ENCODE measurements at places on chromosomes 6 and 20. TPM values are rescaled to one million over a fixed set of nuclear protein-coding genes. Genes with fewer than 3 reads are reported as not detected.

- no peak for DNase-seq
These were observed 235.0 kb upstream of the GMDS start for GRCh38 chr6:2480267-2480966.

GRCh38 chr6:105836889-105837288 lies 249.2 kb upstream of the PRDM1 start:
- no peak for DNase-seq

GRCh38 chr6:111800821-111801220 lies 72.4 kb downstream of the FYN start:
- no peak for DNase-seq

DNA sequence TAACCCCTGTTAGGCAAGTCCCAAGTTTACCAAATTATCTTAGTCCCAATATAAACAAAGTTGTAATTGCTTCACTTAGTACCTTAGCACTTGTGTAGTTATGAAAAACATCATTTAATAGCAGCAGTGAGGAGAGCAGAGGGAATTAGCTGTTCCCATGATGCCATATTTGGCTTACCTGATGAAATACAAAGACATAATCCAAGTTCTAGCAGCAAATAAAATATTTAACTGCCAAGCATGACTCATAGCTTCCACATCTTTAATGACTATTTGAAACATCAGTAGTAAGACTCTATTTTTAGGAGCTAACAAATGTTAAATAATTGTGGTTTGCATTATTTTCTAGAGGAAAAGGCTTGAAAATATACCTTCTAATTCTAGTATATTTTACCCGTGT lies 94.0 kb upstream of the MCHR2 start:
- DNase-seq = no peak

- DNase-seq = no peak
These were observed 13.1 kb downstream of the JAG1 start for GRCh38 chr20:10660661-10661060.

DNA sequence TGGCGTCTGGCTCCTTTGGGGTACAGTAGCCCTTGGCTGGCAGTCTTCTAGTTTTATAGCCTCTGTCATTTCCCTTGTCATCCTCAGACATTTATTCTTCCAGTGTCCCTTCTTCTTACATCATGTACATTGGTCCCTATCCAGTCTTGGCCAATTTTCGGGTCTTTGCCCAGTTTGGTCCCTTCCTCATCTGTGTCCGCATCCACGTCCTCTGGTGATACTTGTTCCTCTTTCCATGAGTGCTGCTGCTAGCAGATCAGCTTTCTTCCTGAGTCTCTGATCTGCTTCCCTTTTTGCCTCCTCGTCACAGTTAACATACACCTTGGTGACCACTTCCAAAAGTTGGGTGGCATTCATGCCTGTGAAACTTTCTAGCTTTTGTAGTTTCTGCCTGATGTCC lies 86.2 kb upstream of the GPR6 start:
- no peak for DNase-seq

- no peak for DNase-seq
These were observed 170.5 kb downstream of the FRK start for GRCh38 chr6:115890238-115890637.

DNA sequence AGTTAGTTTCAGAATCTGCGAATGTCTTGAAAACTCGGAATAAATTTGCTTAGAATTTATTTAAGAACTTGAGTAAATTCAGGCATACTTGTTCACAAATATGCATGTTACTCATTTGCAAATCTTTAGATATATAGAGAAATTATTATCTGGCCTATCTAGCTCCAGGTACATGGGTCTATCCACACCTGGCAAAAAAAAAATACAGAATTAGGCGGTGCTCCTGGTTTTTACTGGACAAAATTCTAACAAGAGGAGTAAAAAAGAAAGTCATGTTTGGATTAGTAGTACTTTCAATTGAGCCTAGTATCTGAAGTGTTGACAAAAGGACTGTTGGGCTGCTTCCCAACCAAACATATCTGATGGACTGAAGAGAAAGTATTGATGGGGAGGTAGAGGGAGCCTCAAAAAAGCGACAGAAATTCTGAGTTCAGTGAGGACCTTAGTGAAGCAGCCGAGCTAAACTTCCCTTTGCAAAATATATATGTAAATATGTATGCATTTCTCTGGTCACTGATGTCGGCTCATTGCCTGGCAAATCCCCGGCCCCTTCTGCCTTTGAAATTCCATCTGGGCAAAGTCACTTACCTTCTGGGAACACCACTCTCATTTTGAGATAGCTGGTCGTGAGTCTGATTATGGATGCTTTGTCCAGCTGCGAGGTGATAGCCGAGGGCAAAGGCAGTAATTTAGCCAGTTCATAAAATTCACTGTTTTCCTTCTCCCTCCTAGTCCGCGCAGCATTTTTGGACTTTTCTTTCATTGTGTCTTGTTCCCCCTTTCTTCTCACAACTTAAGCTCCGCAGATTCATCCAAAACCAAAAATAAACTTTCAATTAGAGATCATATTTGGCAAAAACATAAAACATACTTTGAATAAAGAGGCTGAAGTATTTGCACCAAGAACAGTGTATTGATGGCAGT lies 1.8 kb downstream of the SIM1 start:
- DNase-seq = no peak

DNA sequence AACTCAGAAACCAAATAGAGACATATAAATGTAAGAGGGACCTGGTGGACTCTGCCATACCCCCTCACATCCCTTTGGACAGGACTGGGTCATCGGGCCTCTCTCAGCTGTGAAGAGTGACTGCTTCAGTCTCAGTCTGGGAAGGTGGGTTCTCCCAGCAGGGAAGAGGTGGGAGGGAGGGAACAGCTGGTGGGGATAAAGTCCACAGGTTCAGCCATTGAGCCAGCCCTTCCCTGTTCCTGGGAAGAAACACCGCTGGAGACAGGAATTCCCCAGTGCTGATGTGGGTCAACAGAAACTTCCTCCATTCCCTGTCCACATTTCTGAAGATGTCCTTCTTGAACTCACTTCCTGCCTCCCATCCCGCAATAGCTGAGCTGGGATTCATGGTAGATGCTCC lies 209.2 kb upstream of the PMEPA1 start:
- no peak for DNase-seq

GRCh38 chr6:610882-611281 lies 46.0 kb downstream of the HUS1B start:
- DNase-seq = no peak

GRCh38 chr6:50305660-50306059 lies 255.9 kb upstream of the DEFB112 start:
- no peak for DNase-seq

DNA sequence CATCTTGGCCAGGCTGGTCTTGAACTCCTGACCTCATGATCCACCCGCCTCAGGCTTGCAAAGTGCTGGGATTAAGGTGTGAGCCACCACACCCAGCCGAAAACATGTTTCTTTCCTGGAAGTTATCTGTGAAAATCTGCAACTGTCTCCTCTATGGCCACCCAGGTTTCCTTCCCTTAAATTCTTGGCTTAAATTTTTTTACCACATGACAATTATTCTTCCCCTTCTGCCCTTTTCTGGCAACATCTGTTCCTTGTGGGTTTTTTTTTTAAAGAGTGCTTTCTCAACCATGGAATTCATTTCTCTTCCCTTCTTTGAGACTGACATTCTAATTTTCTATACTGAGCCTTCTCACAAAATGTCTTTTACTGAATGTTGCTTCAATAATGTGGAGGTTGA lies 59.6 kb downstream of the DOK5 start:
- no peak for DNase-seq

DNA sequence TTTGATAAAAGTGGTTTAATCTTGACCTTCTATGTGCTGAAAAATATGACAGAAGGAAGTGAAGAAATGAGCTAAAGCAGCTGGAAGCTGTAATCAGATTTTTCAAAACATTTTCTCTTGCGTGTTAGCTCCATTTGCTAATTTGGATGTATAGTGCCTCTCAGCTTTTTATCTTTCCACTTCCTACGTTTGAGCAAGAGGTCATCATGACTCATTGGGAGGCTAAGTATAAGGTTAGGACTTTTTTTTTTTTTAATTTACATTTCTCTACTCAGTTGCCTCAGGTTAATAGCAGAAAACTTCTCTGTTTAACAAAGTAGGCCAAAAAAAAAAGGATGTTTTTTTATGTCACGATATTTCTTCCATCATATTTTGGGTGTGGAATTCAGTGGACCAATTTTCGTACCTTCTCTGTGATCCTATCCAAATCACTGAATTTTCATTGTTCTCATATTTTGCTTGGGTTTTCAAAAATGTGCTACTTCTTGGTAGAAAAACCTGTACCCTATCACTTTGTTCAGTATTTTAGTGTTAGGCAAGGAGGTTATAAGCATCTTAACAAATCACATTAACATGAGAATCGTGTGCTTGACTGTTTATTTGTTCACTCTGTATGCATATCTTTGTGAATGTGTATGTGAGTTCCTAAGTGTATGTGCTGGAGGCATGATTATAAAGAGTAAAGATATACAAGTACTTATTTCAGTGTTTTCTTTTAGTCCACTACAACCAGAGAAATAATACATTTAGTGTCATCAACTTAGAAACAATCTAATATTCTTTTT lies 1028.3 kb upstream of the EYS start:
- no peak for DNase-seq

The NKX2-4 gene
- not detected for total RNA-seq

The E2F1 gene
- 67.8 TPM for total RNA-seq

The GFRAL gene
- total RNA-seq = not detected

The PXT1 gene
- 0.29 TPM for total RNA-seq

The NFYA gene
- total RNA-seq = 30.2 TPM

The CRISP2 gene
- not detected for total RNA-seq

The NINL gene
- total RNA-seq = 3.9 TPM
